ENCODE measurements at places on chromosomes 7 and 10.

- DNase-seq, result no peak
These were observed 8.9 kb downstream of the CDK14 start for GRCh38 chr7:90605055-90605454.

DNA sequence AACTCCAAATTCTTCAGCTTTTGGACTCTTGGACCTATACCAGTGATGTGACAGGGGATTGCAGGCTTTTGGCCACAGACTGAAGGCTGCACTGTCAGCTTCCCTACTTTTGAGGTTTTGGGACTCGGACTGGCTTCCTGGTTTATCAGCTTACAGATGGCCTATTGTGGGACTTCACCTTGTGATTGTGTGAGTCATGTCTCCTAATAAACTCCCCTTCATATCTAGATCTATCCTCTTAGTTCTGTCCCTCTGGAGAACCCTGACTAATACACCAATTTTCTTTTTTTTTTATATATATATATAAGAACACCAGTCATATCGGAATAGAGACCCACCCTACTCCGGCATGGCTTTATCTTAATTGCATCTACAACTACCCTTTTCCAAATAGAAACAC, 166.8 kb downstream of the ETV1 start:
- DNase-seq, result no peak

GRCh38 chr10:84499846-84500245, 171.5 kb downstream of the CCSER2 start:
- DNase-seq, result no peak

- DNase-seq, result no peak
These were observed 107.9 kb downstream of the POU6F2 start for GRCh38 chr7:39085590-39086049.

GRCh38 chr10:72875250-72876055, 18.1 kb upstream of the OIT3 start:
- DNase-seq, result no peak

- DNase-seq, result no peak
These were observed 47.3 kb downstream of the NCAPG2 start for GRCh38 chr7:158657189-158657746.

DNA sequence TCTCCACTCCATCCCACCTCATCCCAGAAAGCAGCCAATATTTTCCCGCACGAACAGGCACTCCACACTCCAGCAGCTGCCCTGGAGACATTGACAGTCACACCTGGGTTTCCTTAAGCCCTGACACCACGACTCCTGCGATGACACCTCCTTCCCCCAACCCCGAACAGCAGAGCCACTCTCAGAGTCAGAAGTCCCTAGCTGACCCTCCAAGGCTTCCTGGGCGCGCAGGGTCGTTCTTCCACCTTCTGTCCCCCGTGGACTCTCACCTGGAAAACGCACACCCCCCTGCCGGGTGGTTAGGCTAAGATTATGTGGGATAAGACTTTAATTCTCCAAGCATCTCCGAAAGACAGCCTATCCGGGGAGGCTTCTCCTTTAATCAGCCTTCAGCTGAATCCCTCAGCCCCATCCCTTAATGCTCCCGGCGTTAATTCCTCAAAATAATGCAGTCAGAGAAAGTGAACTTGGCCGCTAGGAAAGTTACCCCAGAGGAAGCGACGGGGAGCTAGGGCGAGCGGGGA, 1.1 kb downstream of the DENND11 start:
- no peak for DNase-seq

- DNase-seq, result no peak
These were observed 64.8 kb upstream of the MEOX2 start for GRCh38 chr7:15751191-15751701.

DNA sequence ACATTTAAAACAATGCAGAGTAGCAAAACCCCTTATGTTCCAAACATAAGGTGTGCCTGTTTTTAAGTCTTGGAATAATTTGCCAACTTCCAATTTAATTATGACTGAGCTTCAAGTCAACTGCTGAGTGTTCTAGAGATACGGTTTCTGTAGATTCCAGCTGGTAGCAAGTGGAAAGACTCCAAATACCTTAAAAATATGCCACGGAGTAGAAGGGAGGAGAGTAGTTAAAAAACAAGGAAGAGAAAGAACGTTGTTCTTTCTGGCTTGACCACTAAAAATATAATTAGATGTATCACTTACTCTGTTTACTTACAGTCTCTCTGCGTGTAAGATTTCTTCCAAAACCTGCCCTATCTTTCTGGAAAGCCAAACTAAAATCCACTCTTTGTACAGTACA, 24.5 kb upstream of the ABLIM1 start:
- no peak for DNase-seq

DNA sequence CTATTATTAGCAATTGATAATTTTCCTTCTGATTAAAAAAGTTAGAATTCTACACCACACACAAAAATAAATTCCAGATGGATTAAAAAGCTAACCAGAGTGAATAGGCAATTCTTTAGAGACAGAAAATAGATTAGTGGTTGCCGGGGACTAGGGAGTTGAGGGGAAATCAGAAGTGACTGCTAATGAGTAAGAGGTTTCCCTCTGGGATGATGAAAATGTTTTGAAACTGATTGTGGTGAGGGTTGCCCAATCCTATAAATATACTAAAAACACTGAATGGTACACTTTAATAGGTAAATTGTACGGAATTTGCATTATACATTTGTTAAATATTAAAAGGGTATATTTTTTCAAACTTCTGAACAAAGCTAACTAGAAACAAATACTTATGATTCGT, 214.9 kb downstream of the GPAM start:
- no peak for DNase-seq

DNA sequence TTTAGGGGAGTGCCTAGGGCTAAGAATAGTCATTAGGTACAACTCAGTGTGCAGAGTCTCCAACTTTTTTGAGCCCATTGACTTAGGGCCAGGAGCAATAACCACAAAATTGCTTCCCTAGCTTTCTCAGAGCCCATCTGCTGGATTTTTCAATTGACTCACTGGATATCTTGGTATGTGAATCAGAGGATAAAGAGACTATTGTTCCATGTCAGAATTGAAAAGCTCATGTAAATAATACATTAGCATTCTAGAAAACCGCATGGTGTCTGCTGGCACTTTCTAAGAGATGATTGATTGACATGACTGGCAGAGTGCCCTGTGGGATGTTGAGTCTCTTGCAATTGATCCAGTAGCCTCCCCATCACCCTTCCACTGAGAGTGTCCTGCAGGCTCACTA, 246.2 kb downstream of the CCDC7 start:
- DNase-seq, result no peak

DNA sequence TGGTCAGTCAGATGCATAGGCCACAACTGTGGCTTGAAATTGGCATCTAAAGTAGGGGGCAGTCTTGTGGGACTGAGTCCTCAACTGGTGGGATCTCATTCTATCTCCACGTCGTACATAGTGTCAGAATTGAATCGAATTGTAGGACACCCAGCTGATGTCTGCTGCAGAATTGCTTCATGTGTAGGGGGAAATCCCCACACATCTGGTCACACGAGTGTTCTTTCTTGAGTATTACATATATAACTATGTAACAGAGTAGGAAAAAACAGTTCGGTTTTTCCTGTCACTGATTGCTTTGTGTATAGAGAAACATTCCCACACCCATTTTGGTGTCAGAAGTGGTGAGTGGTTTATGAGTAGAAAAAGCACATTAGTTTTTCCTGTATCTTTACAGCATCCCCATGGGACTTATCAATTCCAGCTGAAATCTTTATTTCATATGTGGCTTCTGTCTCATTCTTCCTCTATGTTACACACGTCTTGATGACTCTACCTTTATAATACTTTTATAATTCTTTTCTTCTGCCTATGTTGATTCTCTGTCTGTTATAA, 79.4 kb upstream of the PCGF5 start:
- DNase-seq, result no peak

Measured in activated CD4-positive, CD25-positive, alpha-beta regulatory T cell treated with anti-CD3 and anti-CD28 coated beads, Interleukin-2, amount 50 U/mL, for 72 hours (primary cell).